ENCODE measurements at places on chromosomes 7 and 10.
A peak's percentile ranks its signal among the peaks of the same experiment; 100 is the strongest.

DNA sequence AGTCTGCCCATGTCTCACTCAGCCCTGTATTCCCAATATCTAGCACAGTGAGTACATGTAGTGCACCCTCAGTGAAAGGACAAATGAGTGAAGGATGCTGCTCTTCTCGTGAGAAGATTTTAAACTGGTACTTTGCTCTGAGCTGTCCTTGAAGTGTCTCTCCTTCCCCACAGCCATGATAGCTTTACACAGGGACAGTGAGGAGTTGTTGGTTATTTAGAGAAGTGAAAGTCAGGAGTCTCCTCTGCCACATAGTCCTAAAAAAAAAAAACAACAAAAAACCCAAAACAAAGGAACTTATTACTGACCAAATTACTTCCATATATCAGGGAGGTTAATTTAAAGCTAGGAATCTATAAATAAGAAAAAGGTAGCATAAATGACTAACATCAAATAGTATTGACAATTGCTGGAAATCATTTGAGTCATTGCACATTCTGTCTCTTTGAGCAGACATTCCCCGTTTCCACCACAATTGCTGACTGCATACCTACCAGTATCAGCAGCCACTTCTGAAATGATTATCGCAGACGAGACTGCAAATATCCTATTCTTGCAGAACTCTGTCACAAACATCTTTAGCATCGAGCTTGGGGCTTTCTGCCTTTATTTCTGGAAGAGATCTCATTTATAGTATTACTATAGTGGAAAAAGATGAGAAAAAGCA, 202.1 kb downstream of the PTEN start:
- no peak for DNase-seq

DNA sequence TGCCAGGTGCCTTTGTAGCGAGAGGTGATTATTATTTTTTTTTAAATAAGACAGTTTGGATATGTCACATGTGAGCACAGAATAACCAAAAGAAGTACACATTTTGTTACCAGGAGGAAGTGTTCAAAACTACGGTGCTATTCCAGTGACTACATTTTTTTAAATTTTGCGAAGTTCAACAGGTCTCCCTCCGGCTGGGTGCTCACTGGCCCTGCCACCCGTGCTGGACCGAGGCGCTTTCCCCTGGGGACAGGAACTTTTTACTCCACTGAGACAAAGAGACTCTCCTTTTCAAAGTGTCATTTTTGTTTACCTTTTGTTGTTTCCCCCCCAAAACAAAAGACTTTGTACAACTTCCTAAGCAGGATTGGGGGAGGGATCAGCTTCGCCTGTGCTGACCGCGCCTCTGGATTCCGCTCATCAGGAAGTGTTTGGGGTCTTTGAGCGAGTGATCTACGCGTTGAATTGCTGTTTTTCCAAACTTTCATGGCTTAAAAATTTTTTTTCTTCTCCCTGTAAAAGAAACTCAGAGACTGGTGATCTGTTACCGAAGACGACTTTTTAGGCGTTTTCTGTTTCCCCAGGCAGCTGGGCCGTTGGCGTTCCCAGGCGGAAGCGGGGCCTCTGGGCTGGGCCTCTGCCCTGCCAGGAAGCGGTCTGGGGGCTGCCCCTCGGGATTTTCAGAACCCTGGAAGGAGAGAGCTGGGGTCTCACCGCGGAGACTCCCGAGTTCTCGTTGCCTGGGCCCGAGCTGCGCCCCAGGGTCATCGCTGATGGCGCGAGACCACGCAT, 7.2 kb downstream of the EN2 start:
- no peak for DNase-seq

DNA sequence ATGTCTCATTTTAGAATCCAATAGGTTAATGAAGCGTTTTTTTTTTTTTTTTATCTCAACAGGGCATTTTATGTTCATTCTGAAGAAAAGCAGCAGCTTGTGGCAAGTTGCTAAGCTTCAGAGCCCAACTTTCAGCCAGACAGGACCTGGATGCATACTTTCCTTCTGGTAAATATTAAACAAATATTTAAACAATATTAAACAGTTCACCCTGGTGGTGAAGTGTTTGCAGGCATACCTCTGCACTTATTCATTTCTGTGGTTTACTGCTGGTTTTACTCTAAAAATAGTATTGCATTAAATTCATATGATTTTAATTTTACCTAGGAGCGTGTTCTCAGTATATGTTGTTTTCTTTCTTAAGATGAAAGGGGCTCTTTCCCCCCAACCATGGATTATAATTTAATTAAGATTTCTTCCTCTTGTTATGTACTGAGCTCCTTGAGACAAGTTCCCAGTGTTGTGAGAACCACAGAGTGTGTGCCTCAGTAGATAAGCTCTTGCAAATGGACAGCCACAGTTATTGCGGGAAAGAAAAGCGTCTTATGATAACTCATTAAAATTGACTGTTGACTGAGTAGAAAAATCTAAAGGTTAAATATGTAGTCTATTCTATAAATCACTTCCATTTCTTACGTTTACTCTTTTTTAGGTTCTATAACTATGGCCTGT, 155.8 kb downstream of the MALRD1 start:
- DNase-seq, result peak; percentile 1

DNA sequence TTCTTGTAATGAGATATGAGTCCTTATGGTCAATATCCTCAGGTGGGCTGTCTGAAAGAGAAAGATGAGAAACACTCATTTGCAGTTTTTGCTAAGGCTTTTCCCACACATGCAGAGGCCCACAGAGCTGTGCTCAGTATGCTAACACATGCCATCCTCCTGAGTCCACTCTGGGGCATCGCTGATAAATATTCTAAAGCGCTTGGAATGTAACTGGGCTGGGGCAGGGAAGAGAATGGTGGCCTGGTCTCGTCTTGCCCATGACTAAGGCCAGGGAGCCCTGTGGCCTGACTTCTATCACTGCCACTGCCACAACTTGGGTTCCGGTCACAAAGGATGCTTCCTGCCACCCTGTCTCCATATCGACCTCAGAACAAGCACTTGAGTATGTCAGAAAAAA, 199.7 kb upstream of the FRMD4A start:
- no peak for DNase-seq

- DNase-seq, result no peak
Observed at GRCh38 chr10:114313866-114314265, 74.8 kb downstream of the VWA2 start.

DNA sequence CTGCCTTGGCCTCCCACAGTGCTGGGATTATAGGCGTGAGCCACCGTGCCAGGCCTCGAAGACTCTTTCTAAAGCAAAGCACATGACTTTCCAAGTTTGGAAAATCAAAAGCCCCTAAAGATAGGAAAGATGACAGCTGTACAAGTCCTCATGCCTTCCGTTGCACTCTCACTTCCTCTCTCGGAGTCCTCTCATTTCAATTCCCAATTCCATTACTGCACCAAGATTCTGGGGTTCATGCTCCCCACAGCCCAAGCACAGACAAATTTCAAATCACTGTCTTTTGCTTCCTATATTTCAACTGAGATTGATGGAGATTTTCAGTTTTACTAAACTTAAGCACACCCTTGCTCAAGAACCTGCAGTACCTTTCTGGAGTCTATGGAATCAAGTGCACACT, 10.9 kb upstream of the PLAU start:
- DNase-seq, result no peak

- DNase-seq, result peak; percentile 79
Observed at GRCh38 chr10:28072573-28072972, 73.7 kb upstream of the ODAD2 start.

DNA sequence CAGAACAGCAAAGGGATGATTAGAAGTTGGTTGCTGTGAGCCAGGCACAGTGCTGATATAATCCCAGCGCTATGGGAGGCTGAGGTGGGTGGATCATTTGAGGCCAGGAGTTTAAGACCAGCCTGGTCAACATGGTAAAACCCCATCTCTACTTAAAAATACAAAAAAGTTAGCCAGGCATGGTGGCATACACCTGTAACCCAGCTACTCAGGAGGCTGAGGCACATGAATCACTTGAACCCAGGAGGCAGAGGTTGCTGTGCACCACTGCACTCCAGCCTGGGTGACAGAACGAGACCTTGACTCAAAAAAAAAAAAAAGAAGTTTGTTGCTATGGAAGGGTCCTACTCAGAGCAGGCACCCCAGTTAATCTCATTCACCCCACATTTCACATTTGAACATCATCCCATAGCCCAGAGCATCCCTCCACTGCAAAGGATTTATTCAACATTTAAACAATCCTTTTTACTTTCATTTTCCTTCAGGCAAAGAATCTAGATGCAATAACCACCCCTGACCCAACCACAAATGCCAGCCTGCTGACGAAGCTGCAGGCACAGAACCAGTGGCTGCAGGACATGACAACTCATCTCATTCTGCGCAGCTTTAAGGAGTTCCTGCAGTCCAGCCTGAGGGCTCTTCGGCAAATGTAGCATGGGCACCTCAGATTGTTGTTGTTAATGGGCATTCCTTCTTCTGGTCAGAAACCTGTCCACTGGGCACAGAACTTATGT, 4.1 kb downstream of the IL6 start:
- peak; percentile 99 for DNase-seq

GRCh38 chr7:34900891-34901513, 136.3 kb downstream of the DPY19L1 start:
- DNase-seq, result peak; percentile 5

- DNase-seq, result no peak
Observed at GRCh38 chr7:37455081-37455480, 6.4 kb upstream of the ELMO1 start.

- no peak for DNase-seq
Observed at GRCh38 chr7:76267107-76267893, 35.2 kb upstream of the HSPB1 start.

DNA sequence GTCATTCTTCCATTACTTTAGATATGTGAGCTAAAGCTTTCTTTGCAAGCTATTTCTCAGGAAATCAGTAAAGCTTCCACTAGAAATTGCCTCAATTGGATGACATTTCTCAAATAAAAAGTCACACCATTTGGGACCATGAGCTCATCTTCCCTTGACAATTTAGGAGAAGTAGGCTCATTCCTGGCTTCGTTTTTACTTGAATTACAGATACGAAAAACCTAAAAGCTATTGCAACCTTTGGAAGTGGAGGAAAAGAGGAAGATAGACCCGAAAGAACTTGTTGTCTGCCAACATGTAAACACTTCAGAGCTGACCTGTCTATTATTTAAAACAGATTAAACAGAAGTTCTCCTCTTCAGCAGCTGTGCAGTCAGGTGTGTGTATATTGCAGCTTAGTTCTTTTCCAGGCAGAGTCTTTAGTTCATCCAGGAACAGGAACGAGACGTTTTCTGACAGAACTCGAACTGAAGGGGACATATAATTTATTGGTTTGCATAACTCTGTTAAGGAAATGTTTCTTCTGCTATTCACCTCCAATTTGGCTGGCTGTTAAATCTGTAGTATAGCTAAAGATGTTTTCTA, 43.1 kb upstream of the ST8SIA6 start:
- DNase-seq, result no peak

DNA sequence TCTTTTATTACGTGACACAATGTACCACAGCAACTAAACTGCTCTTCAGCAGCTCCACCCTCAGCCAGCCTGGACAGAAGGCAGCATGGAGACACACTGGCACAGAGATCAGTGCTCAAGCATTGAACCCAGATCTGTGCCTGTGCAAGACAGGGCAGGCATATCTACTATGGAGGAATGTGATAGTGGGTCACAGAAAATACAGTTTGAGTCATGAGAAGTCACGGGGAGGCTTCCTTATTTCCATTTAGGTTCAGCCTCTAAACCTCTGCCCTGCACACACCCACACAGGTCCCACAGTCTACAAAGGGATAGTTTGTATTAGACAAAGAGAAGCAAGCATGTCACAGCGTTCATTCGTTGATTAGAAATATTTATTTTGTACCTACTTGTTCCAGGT, 187.4 kb upstream of the AGR3 start:
- DNase-seq, result no peak

- DNase-seq, result peak; percentile 30
Observed at GRCh38 chr10:52232561-52233350, 81.3 kb upstream of the DKK1 start.

GRCh38 chr10:48450741-48451466, 144.4 kb downstream of the MAPK8 start:
- DNase-seq, result no peak

DNA sequence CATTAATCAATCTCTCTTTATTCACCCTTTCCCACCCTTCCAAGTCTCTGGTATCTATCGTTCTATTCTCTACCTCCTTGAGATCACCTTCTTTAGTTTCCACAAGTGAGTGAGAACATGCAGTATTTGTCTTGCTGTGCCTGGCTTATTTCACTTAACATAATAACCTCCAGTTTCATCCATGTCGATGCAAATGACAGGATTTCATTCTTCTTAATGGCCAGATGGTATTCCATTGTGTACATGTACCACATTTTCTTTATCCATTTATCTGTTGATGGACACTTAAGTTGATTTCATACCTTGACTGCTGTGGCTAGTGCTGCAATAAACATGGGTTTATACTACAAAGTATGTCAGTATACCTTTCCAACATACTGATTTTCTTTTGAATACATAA, 3.8 kb upstream of the AOAH start:
- DNase-seq, result no peak

DNA sequence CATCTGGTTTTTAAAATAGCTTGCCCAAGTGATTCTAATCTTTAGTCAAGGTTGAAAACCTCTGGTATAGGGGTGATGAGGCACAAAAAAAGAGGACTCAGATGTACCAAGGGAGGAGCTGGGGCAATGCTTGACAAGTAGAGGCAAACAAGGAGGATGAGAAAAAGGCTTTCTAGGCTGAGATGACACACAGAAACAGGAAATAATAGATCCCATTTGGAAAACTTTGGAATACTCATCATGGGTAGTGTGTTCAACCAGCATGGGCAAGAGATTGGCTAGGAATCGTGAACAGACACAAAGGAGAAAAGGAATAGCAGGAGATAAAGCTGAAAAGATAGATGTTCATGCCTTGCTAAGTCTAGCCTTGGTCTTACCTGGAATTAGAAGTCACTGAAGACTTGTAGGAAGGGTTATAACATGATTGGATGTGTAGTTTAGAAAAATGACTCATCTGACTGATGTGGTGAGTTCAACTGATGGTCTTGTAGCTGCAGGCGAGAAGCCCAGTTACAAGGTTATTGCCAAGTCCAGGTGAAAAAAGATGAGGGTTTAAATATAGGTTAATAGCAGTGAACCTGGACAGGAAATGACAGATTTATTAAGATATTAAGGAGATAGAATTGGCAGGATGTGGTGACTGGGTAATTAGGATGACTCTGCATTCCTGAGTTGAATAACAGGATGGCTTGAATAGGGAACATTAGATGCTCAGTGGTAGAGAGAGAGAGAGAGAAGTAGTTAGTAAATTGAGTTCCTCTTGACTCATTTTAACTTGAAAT, 214.0 kb upstream of the LRGUK start:
- peak; percentile 89 for DNase-seq
